ENCODE measurements at places on chromosomes 2 and 18.

DNA sequence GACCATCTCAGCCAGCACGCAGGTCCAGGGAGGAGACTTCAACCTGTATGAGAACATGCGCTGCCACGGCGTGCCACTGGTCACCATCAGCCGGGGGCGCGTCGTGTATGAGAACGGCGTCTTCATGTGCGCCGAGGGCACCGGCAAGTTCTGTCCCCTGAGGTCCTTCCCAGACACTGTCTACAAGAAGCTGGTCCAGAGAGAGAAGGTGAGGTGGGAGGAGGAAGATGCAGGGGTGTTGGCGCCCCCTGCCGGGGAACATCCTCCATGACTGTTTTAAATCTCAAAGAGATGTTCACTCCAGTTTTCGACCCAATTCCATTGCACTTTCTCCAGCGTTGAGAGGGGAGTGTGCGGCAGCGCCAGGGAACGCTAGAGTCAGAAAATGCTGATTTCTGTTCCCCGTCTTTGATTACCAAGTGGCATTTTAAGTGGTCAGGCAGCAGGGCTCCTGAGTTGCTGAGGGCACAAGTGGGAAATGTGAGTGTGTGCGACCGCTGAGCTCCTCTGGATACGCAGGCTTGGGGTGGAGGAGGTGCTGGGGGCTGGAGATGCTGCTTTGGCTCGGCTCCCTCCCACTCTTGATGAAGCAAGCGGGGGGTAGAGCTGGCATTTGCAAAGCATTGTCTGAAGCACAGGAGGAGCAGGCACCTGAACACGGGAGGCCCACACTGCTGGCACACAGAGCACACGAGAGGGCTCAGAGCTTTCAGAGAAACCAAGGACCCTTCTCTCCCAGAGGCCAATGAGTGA is 27.7 kb upstream of the MAPRE3 start:
- DNase-seq = peak; percentile 40

DNA sequence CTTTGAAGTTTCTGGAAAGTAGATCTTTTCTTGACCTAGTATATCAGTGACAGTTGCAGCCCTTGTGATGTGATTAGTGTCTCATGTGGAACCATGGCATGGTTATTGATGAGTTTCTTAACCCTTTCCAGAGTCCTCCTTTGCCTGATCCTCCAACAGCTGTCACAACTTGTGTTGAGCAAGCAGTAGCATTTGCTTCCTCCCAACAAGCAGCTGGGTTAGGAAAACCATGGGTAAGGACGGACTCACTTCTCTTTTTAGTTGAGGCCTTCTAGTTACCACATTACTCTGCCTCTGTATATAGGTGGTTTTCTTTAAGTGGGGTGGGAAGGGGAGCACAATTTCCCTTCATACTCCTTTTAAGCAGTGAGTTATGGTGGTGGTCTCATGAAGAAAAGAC is 96.3 kb downstream of the XRCC5 start:
- DNase-seq = no peak

GRCh38 chr2:76821731-76822130 is 700.4 kb downstream of the LRRTM4 start:
- DNase-seq = no peak

GRCh38 chr2:121333834-121334558 is 49.0 kb upstream of the TFCP2L1 start:
- DNase-seq = no peak

GRCh38 chr2:225400060-225400511 is 576 bp downstream of the NYAP2 start:
- DNase-seq = no peak

DNA sequence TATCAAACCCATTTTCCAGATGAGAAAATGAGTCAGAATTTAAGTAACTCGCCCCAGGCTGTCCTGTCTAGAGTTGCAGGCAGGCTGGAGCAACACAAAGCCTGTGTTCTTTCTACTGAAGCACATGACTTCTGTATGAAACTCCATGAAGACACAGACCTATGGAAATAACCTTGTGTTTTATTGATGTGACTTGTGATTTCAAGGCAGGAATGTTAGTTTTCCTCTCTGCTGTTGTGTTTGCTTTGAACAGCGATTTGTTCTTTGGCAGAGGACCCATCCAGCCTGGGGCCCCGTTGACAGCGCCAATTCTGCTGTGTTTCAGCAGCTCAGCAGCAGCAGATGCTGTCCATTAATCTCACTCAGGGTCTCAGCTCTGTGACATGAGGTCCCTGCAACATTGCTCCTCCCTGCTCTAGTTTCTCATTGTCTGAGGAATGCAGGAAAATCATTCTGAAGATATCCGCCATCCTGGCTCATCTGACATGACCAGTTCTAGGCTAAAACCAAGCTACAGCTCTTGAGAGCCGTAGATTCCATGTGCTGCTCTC is 344.3 kb upstream of the RAB12 start:
- DNase-seq = no peak

- DNase-seq = no peak
These were observed 23.5 kb downstream of the GPD2 start for GRCh38 chr2:156459720-156460119.

DNA sequence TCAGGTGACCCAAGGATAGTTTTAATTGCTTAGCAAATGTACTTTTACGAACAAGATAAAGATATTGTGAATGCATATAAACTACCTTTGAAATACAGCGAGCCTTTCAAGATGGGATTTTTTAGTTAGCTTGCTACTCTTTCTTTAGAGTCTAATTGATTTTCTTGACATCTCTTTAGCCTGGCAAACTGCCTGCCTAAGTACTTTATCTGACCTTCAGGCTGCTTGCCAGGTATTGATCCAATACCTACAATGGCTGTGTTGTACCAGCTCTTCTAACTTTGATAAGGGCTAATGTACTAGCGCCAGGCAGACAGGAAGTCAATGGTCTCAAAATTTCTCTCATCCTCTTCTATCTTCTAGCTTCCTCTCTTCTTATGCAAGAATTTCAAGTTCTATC is 414.4 kb upstream of the ACVR2A start:
- DNase-seq = no peak

- no peak for DNase-seq
These were observed 144.9 kb downstream of the TGIF1 start for GRCh38 chr18:3594760-3595368.

- DNase-seq = no peak
These were observed 38.5 kb upstream of the ZNF396 start for GRCh38 chr18:35415511-35416073.

GRCh38 chr18:39487932-39488331 is 1922.3 kb upstream of the CELF4 start:
- DNase-seq = no peak

GRCh38 chr18:38116716-38117115 is 551.1 kb upstream of the CELF4 start:
- no peak for DNase-seq

DNA sequence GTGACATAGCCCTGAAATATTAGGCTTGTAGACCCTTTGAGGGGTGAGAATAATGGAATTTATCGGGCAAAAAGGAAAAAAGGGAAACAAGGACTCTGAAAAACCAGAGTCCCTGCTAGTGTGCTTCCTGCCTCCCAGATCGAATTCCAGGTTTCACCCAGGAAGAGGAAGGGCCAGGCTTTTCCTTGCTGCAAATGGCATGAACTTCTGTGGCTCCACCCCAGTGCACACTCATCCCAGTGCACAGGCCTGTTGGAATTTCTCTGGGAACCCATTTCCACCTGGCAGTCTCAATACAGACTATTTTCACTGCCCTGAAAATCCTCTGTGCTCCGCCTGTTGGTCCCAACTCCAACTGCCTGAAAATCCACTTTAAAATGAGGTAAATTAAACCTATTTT is 29.9 kb downstream of the C18orf54 start:
- DNase-seq = no peak

DNA sequence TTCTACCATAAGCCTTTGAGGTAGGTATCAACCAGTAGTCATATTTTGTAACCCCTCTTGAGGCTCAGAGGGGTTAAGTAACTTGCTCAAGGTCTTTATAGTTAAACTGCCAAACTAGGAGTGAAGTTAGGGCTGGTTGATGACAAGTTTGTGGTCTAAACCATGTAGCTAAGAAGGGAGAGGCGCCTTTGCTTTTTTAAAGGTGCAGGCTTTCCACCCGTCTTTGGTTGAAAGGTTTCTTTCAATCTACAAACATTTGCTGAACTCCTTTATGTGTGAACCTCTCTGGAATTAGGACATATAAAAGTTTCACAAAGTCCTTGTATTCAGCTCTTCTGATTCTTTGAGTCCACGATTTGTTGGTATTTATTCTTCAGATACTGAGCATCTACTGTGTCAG is 2.4 kb upstream of the MTA3 start:
- no peak for DNase-seq

- DNase-seq = no peak
These were observed 14.1 kb downstream of the NMS start for GRCh38 chr2:100484390-100484789.

DNA sequence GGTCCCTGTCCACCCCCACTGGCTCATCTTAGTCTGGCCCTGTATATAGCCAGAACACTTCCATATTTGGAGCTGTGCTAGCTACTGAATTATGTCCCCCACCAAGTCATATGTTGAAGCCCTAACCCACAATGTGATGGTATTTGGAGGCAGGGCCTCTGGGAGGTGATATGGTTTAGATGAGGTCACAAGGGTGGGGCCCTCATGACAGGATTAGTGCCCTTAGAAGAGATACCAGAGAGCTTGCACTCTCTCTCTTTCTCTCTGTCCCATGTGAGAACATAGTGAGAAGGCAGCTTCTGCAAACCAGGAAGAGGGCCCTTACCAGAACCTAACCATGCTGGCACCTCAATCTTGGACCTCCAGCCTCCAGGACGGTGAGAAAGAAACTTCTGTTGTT is 31.2 kb downstream of the ALPK2 start:
- no peak for DNase-seq

GRCh38 chr2:157722580-157723234 is 94.0 kb upstream of the ACVR1C start:
- no peak for DNase-seq

GRCh38 chr18:77043541-77044280 is 88.9 kb downstream of the MBP start:
- no peak for DNase-seq

- DNase-seq = no peak
These were observed 29.8 kb downstream of the MAPRE3 start for GRCh38 chr2:27000228-27000627.

GRCh38 chr2:166361351-166362153 is 14.2 kb downstream of the SCN9A start:
- DNase-seq = no peak

DNA sequence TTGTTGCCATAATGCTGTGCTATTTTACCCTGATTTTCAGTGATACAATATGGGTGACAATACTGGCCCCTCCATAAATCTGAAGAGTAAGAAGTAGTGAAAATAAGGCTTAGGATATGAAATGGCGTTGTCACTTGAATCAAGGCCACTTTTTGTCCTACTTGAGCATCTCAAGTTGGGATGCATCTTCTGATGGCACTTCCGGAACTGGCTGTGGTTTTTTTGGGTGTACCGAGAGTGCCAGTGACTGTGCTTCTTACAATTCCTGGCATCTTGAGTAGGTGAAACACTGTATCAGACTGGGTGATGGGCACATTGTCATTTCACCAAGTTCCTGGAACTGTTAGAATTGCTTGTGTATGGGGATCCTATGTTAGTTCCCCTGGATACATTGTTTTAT is 52.5 kb upstream of the EML6 start:
- DNase-seq = no peak

DNA sequence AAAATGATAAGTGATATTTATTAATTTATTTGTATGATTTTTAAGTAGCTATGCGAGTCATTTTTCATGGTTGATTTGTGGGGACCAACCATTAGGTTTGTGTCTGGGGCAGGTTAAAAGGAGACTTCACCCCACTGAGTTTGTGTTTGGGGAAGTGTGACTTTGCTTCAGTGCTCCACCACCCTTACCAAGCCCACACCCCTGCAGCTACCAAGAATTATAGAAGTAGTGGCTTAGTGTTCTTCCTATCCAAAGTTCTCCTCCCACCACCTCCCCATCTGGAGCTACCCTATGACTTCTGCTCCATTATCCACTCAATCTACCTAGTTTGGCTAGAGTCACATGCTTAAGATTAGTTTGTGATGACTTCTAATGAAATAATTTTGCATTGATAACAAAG is 182.1 kb upstream of the ZEB2 start:
- no peak for DNase-seq

DNA sequence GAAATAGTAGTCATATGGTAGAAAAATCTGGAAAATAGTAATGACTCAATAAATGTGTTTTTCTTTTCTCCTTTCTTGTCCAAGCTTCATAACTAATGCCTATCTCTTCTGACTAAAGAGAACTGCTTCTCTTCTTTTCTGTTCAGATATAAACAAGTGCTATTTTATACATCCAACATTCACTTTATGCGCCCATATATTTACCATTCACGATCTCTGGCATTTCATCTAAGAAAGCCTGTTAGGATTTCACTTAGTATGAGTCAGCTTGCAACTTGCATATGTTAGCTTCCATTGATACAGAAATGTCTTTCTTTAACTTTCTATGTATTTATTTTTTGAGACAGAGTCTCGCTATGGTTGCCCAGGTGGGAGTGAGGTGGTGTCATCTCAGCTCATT is 224.9 kb downstream of the VAPA start:
- DNase-seq = no peak

DNA sequence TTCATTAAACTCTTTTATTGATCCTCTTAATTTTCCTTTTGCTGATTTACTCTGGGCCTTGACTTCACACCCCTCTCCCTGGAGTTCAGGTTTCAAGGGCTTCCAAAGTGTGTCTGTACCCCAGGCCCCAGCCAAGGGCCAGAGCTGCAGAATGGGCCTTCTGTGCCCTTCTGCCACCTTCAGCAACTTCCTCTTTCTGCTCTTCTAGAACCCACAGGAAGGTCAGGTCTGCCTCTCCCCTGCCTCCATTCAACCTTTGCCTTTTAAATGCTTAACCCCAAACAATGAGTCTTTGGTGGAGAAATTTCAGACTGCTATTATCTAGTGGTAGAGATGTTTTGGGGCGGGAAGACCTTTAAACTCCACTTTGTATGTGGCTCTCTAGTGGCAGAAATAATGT is 63.1 kb downstream of the TSN start:
- no peak for DNase-seq

GRCh38 chr2:19987936-19988335 is 2.0 kb downstream of the WDR35 start:
- no peak for DNase-seq

DNA sequence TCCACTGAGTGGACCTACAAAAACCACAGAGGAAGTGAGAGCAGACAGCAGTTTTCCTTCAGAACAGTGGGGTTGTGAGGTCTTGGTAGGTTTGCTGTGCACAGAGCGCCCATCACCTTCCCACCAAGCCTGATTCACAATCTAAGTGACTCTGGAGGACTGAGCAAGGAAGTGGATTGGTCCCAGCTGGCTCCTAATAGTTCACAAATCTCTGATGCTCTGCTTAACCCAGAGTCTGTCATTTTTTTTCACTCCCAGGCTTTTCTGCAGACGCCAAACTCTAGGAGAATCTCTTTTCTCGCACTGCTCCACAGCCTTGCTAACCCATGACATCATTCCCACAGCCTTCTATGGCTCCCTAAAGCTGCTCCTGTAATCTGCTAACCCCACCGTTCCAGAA is 280.4 kb downstream of the C1D start:
- no peak for DNase-seq

DNA sequence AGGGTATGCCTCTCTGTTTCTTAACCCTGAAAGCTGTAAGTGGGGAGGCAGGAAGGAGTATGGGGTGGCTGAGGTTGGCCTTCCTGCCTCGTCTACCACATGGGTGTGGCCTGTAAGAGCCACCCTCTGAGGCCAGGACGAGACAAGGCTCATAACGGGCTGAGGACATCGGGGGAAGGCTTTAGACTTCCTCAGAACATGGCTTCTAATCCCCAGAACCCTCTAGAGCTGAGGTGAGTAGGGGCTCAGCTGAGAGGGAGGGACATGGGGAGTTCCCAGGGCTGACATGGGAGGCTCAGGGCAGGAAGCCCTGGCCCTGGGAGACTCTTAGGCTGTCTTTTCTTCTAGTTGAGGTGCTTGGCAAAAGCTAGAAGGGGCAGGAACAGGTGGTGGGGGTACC is 36.7 kb downstream of the EMX1 start:
- no peak for DNase-seq

All from stimulated activated CD4-positive, alpha-beta T cell treated with anti-CD3 and anti-CD28 coated beads, Interleukin-2, amount 100 ng/mL, for 4 hours (primary cell).